ENCODE measurements at places on chromosomes 1 and 21.

DNA sequence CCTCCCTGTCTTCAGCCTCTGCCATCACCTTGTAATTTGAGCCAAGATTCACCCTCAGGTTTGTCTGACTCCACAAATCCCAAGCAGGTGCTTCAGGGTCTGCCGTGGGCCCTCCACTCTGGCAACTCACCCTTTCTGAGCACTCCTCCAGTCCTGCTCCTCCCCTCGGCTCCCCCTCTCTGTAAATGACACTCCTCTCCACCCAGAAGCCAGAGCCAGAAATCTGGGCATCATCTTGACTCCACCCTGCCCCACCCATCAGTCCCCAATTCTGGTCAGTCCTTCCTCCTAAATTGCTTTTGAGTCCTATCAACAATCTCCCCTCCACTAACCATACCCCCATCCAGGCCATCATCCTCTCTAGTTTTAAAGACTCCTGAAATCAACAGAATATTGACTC is 40.5 kb downstream of the RCSD1 start:
- DNase-seq: no peak

DNA sequence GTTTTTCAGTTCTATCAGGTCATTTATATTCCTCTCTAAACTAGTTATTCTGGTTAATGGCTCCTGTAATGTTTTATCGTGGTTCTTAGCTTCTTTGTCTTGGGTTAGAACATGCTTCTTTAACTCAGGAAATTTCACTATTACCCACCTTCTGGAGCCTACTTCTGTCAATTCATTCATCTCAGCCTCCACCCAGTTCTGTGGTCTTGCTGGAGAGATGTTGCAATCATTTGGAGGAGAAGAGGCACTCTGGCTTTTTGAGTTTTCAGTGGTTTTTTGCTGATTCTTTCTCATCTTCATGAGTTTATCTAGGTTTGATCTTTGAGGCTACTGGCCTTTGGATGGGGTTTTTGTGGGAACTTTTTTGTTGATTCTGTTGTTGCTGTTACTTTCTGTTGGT is 213.0 kb downstream of the BRINP2 start:
- no peak for DNase-seq

DNA sequence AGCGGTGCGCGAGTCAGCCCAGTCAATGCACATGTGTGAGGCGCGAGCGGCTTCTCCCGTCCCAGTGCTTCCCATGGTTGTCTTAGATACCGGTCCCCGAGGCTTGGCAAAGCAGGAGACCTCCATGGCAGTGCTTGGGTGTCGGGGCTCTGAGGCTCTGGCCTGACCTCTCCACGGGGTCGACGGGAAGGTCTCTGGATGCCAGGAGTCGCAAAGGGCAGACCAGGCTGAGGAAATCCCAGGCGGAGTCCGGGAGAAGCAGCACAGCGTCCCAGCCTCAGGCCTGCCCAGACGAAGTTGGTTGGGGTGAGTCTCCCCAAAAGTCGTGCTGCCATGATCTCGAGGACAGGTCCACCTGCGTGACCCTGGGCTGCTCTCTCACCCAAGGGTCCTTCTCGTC is 3881.6 kb downstream of the SRGAP2C start:
- no peak for DNase-seq

- no peak for DNase-seq
Observed at GRCh38 chr1:14822493-14822892, 224.0 kb downstream of the KAZN start.

DNA sequence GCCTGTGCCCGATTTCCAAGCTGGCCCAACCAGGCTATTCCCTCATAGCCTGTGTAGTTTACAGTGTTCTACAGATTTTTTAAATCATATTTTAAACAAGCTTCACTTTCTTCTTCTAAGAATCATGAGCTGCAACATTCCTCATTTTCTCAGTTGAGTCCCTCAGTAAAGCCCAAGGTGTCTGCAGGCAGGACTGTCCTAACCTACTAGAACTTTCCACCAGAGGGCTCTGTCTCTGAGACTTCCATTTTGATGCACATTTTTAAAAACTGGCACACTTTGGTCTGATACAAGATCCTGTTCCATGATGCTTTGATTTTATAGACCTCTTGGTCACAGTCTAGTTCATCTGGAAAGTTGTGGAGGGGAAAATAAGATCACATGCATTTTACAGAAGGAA is 21.6 kb upstream of the SLAMF6 start:
- no peak for DNase-seq

- DNase-seq: no peak
Observed at GRCh38 chr21:19197950-19198349, 794.4 kb upstream of the TMPRSS15 start.
